ENCODE measurements at places on chromosomes 3 and 15.

- no peak for DNase-seq
These were observed 76.5 kb downstream of the B3GALNT1 start for GRCh38 chr3:161028555-161029153.

- DNase-seq: peak; percentile 63
These were observed 34.3 kb downstream of the IRAK2 start for GRCh38 chr3:10198761-10199649.

GRCh38 chr3:179615458-179616173 lies 11.0 kb downstream of the NDUFB5 start:
- no peak for DNase-seq

- no peak for DNase-seq
These were observed 169.2 kb upstream of the ADAMTS9 start for GRCh38 chr3:64856977-64857516.

DNA sequence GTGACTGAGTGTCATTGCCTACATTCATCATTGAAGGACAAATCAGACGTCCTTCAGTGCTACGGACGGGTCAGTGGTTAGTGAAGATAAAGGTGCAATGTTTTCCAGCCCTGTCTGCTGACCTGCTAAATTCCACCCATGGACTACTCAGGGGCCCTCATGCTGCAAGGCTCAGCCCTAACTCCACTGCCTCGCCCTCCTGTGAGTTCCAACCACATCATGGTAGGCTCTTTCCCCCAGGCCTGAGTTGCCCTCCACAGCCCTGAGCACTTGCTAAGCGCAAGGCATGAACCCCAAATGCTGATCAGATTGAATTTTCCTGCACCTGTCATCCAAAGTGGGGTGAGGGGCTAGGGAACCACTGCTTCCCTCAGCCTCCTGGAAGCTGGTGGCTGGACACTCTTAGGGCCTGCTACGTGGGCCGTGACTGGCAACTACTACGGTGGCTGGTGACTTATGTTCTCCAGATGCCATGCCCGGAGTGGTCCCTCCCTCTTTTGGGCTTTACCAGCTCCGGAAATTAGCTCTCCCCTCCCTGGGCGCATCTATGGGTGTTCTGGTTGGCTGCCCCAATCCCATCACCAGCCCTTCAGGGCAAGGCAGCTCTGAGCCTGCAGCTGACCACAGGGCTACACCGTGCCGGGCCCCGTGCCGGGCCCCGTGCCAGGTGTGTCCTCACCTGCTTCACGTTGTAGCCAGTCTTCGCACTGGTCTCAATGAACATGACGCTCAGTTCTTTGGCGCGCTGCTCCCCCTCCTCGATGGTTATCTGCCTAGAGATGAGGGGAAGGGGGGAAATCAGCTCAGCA lies 32.1 kb downstream of the SRPRB start:
- DNase-seq: no peak

DNA sequence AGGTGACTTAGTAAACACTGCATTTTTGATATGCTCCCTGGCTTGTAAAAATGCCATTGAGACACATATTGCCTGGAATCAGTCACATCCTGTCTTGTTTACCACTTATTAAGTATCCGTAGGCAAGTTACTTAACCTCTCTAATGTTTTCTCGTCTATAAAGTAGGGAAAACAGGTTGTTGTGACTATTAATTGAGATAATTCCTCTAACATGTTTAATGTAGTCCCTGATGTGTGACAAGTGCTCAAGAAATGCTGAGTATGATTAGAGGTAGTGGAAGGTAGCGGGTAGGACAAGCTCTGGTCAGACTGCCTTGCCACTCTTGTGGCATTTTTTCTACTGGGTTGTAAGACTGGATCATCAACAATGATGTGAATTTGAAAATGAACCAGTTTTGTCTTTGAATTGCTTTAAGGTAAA lies 54.1 kb downstream of the NFKBIZ start:
- no peak for DNase-seq

- DNase-seq: no peak
These were observed 418.4 kb upstream of the RARB start for GRCh38 chr3:25009665-25010064.

- no peak for DNase-seq
These were observed 18.7 kb upstream of the PDCD6IP start for GRCh38 chr3:33779751-33780150.

DNA sequence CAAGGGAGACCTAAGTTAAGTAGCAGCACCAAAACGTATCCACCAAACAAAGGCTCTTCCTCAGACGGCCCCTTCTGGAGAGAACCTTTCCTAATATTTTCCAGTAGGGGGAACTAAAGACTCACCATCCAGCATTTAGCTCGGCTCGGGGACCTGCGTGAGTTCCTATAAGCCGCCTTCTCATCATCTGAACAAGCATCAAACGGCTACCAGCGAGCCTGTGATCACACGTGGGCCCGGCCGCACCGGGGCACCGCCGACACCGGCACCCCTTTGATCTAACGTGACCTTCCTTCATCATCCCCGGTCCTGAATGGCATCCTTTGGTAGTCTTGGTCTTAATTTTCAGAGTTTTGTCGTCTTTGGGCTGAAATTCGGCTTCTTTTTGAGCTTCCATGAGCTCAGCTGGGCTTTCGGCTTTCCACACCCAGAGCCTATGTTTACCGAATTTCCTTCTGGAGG lies 1.4 kb upstream of the ROBO2 start:
- DNase-seq: no peak

DNA sequence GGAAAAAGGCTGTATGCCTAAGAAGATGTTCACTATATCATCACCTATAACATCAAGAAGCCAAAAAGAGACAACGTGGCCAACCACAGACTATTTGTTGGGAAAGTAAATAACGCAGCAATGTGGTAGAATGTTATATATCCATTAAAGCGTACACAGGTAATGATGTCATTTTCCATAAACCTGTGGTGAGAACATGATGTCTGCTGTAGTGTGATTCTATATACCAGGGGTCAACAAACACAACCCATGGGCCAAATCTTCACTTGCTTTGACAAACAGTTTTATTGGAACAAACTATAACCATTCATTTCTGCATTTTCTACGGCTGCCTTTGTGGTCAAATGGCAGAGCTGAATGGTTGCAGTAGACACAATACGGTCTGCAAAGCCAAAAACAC lies 160.6 kb downstream of the STT3B start:
- no peak for DNase-seq

- DNase-seq: no peak
These were observed 98.5 kb downstream of the MTHFS start for GRCh38 chr15:79798311-79798710.

DNA sequence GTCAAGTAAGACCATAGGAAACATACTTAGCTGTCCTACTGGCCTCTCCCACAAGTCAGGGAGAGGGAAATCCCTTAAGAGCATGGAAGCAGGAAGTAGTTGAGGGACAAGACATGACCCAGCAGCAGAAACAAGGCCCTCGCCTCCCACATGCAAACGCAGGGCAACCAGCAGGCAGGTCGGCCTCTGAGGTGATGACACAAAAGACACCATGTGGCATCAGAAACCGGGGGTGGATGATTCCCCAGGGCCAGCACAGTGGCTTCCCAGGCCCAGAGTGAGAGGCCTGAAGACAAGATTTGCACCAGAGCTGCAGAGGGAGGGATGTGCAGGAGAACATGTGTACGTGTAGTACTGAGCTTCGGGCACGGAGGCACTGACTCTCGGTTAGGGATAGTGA lies 26.3 kb downstream of the PXYLP1 start:
- peak; percentile 20 for DNase-seq

GRCh38 chr3:149120051-149120972 lies 9.1 kb upstream of the HPS3 start:
- DNase-seq: peak; percentile 33

GRCh38 chr3:98985431-98985830 lies 83.9 kb upstream of the DCBLD2 start:
- DNase-seq: no peak

DNA sequence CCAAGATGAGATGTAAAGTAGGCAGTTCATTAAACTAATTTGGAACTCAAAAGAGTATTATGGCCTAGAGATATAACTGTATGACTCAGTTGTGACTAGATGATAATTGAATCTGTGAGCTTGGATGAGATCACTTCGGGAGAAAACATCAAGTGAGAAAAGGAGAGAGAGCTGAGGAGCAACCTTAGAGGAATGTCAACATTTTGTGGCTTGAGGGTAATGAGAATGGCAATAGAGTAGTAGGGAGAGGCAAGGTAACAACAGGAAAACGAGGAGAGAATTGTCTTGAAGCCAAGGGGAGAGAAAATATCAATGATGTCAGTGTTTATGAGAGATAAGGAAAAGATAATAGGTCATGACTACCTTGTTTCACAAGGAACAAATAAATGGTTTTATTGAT lies 580.2 kb downstream of the NLGN1 start:
- no peak for DNase-seq

DNA sequence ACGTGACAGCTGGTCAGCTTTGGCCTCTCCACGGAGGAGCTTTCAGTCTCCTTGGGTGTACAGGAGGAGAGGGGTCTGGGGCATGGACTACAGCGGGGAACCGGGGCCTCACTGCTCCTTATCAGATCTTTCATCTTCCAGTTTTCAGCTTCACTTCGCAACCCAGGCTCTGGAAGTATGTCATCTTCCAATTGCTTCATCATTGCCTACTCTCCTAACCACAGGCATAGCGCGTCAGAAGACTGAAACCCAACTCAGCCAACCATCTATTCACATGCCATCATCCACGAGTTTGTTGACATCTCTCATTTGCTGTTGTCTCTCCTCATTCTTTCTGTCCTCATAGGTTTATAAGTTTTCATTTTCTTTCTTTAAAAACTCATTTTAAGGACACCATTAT lies 119.5 kb downstream of the MYLK start:
- DNase-seq: no peak

- no peak for DNase-seq
These were observed 44.9 kb downstream of the ATP1B3 start for GRCh38 chr3:141921316-141921715.

- DNase-seq: no peak
These were observed 17.5 kb downstream of the SLC12A8 start for GRCh38 chr3:125194849-125195601.

DNA sequence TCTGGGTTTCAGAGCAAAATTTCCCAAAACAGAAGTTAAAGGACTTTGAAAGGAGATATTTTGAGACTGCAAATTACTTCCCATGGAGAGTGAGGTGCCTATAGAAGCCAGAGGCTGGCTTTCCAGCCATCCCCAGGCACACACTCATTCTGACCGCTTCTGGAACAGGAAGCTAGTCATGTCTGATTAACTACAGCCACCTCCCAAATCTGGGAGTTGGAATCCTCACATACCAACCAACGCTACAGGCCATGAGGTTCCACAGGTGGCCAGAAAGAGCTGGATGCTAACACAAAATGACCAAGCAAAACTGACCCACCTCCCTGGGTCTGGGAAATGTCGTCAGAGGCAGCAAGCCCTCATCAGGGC lies 87.2 kb downstream of the SNRK start:
- DNase-seq: no peak

- DNase-seq: no peak
These were observed 49.8 kb upstream of the SGO1 start for GRCh38 chr3:20235796-20236195.

- no peak for DNase-seq
These were observed 44.4 kb downstream of the ST3GAL6 start for GRCh38 chr3:98807561-98807960.

GRCh38 chr15:30929064-30929669 lies 25.5 kb downstream of the FAN1 start:
- DNase-seq: no peak

- no peak for DNase-seq
These were observed 17.5 kb upstream of the ALDH1A3 start for GRCh38 chr15:100862162-100862561.

- no peak for DNase-seq
These were observed 427.3 kb upstream of the ZNF717 start for GRCh38 chr3:76212679-76213078.

- DNase-seq: no peak
These were observed 11.1 kb downstream of the SLC27A2 start for GRCh38 chr15:50192926-50193620.

DNA sequence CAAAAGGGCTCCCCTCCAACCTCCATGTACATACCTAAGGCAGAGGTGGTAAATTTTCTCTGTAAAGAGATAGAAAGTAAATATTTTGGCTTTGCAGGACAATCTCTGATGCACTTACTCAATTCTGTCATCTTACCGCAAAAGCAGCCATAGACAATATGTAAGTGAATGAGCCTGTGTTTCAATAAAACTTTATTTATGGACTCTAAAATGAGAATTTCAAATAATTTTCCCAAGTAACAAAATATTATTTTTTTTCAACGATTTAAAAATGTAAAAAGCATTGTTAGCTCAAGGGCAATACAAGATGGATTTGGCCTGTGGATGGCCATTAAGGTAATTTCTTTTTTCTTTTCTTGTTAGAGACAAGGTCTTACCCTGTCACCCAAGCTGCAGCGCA lies 44.7 kb downstream of the SHQ1 start:
- no peak for DNase-seq

DNA sequence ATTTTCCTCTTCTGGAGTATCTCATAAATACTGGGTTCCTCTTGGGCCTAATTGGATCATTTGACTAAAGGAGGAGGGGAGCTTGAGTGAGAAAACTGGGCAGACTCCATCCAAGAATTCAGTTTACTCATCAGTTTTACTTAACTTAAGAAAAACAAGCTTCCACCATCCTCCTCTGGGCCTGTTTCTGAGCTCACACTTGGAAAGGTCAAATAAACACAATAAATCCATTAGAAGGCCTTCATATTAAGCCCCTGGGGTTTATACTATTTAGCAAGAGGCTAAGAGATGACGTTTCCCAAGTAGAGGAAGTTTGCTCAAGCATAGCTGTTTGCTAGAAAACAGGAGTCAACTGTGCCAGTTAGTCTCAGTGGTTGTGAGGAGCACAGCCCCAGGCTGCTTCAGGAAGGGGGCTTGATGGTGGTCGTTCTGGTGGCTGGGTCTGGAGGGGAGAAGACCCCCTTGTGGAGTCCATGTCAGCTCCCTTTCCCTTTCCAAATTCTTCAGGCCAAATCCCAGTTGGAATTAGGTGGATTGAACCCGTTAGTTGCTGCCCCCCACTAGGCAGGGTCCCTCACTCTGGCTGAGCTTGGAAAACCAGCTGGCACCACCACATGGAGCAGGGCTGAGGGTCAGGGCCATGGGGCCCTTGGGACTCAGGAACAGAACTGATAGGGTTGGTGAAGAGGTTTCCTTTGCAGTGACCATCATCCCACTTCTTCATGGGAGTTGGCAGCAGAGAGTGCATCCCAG lies 64.8 kb downstream of the SPSB4 start:
- no peak for DNase-seq

DNA sequence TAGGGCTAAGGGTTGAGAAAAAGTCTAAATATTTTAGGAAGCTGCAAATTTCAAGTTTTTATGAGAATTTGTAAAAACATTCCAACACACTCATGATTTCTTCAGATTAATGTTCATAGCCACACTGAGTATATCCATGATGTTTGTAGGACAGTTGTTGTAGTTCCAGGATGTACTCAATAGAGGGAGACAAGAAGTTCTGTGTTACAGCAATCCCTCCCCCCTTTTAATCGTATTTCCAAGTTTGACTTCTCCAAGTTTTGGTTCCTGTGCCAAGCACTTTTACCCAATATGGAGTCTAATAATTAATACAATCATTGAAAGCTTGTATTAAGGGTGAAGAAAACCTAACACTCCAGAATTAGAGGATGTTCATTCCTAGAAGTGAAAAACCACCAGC lies 143.4 kb downstream of the FEZF2 start:
- no peak for DNase-seq
